ENCODE measurements at places on chromosomes 2 and 18.

DNA sequence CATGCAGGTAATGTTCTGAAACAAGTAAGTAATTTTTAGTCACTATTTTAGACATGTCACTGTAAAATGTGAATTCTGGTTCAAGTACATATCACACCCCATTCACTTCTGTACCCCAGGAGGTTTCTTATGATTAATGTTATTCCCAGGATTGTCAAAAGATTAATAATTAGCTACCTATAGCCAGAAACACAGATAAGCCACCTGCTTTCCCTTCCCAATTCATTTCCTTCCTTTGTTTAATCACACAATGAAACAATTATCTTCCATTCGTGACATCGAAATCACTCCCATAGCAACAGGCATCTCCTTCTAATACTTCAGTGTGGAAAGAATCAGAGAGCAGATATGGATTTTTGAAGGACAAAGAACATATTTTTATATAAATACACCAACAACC lies 1650.3 kb upstream of the CELF4 start:
- no peak for DNase-seq

DNA sequence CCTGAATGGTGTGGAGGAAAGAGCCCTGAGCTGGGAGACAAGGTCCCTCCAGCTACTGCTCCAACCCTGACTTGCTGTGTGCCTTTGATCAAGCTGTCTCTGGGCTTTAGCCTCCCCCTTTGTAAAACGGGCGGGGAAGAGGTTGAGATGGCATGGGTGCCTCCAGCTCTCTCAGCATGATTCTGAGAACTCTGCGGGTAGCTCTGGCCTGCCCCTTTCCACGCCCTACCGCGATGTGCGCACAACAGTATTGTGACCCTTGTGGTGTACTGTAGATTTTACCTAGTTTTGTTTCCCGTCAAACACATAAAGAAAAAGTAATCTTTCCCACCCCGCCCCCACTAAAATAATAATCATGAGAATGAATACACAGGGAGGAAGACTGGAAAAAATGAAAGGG lies 5.3 kb downstream of the CD8A start:
- DNase-seq = no peak

DNA sequence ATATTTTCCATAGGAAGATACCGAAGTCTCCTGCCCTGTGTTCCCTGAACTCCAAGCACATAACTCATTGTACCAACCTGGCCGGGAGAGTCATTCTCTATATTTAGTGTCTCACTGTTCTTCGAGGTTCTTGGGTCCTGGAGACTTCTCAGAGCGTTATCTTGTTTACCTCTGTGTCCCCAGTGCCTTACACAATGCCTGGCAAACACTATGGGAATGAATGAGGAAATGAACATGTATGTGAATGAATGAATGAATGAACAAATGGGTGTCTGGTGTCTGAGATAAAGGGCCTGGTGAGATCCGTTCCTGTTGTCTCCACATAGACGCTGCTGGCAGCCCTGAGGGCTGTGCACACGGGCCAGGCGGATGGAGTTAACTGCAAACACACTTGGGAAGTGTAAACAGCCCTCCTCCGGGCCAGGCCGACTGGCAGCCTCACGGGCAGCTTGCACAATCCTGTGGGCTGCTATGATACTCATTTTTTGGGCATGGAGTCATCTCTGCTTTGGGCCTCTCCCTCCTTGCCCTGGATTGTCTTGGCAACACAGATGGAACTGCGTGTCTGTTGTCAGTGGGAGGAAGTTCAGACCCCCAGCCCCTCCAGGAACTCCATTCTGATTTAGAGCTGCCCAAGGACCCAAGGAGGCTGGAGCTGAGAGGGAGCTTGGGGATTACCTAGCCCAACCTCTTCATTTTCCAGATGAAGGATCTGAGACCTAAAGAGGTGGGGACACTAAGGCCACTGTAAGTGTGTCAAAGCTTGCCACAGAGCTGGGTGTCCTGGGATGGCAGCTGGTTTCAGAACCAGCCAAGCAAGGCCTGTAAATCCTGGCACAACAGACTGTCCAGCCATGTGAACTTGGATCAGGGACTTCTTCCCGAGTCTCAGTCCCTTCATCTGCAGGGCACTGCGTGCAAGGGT lies 124.4 kb downstream of the INHBB start:
- DNase-seq = peak; percentile 93

- DNase-seq = no peak
Measured at GRCh38 chr2:229943770-229944449, 21.6 kb downstream of the FBXO36 start.

DNA sequence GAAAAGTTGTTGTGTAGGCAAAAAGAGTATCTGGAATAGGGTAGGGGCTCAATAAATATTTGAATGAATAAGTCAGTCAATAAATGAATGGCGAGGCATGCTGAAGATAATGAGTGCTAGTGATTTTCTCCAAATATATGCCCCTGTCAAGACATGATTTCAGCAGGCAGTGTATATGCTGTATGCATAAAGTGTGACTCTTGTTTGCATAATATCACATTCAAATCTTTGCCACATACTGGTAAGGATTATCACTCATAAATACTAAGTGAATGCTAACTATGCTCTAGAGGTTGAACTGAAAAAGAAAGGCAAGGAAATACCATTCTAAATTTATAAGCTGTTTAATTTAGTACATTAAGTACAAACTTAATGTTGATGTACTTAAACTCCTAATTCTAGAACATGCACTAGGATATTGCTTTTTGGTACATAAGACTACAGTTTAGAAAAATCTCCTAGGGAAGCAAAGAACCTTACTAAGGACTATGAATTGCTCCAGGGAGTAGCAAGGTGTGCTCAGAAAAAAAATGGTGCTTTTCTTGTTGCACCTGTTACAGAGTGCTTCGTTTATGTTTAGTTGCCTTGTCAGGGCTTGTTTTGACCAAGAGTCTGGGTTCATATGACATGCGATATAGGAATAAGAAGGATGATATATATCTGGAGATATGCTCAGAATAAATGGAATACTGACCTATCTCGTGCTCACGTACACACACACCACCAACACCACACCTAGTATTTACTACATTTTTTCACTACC lies 224.0 kb upstream of the TANK start:
- no peak for DNase-seq

Data from H4 (cell line).